ENCODE measurements at places on chromosomes 12 and 14. TPM values are rescaled to one million over a fixed set of nuclear protein-coding genes. Genes with fewer than 3 reads are reported as not detected.
A peak's percentile ranks its signal among the peaks of the same experiment; 100 is the strongest.

SIX6 gene
- not detected for total RNA-seq

GDF3 gene
- not detected for total RNA-seq

AICDA gene
- total RNA-seq = not detected

- DNase-seq = no peak
These were observed 259.2 kb upstream of the CRY1 start for GRCh38 chr12:107352347-107353081.

GRCh38 chr12:22974865-22975264 lies 349.9 kb downstream of the ETNK1 start:
- no peak for DNase-seq

DNA sequence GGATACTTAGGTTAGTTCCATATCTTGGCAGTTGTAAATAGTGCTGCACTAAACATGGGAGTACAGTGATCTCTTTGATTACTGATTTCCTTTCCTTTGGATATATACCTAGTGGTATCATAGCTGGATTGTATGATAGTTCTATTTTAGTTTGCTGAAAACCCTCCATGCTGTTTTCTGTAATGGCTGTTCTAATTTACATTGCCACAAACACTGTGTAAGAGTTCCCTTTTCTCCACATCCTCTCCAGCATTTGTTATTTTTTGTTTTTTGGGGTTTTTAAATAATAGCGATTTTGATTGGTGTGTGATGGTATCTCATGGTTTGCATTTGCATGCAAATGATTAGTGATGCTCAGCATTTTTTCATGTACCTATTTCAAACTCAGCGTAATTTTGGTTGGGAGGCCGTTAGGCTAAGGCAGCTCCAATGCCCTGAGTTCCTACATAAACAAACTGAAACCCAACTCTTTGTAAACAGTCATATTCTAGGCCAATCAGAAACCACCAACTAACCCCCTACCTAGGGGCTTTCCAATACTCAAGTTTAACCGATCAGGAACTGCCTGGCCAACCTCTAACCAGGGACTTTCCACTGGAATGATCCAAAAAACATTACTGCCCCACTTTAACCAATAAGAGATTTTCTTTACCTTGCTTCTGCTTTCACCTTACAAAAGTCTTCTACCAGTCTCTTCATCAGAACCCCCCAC lies 171.6 kb downstream of the FBXL14 start:
- DNase-seq = peak; percentile 46

DNA sequence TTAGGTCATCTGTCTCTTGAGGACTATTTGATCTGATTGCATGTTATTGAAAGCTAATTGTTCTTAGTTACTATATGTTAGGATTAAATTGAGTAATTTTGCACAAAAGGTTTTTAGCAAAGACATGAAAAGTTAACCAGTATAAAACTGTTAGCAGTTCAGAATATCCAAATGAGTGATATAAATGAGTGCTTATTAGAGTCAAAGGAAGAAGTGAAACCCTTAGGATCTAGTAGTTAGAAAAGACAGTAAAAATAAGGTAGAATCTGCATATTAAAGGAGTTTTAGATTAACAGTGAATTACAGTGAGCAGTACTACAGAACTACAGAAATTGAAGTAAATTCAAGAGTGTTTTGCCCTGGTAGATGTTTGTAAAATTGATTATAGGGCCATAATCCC lies 12.4 kb downstream of the RAP1B start:
- no peak for DNase-seq

- no peak for DNase-seq
These were observed 144.1 kb upstream of the BTG1 start for GRCh38 chr12:92289629-92290349.

- DNase-seq = no peak
These were observed at the start of gene RAB15 for GRCh38 chr14:64971943-64972791. Gene RAB15 (minus strand): TSS chr14:64972336. CDS start chr14:64972076, 260 bp downstream.

GRCh38 chr12:105457026-105457425 lies 126.5 kb downstream of the C12orf75 start:
- DNase-seq = no peak

DNA sequence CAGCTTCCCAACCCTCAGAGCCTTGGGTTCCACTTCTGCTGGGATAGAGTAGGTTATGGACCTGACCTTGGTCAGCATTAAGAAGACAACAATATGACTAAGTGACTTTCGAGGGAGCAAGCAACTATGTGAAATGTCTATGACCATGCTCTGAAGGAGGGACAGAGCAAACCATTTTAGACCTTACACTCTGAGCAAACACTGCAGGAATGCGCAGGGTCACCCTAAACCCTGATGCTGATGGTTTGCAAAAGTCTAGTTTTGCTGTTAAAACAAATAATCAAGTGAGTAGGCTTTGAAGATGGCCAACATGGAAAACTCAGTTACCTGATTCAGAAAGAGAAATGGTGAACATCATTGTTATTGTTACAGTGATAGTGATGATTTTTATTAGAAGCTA lies 8.7 kb downstream of the ZCCHC8 start:
- no peak for DNase-seq
